Vagina (tissue), 2 donors: ENCODE measurements at places on chromosomes 1 and 21.

GRCh38 chr1:173827611-173828010 lies 2.9 kb upstream of the CENPL start:
- H3K36me3 ChIP-seq: no peaks in the 10 kb centered on the region
- H3K27ac ChIP-seq: no peak overlapping the region
- no peaks in the 10 kb centered on the region for H3K27me3 ChIP-seq
- H3K4me1 ChIP-seq: peaks cover 14% of the 10 kb centered on the region
- no peak for DNase-seq

GRCh38 chr1:188281921-188282320 lies 1453.2 kb downstream of the PLA2G4A start:
- H3K36me3 ChIP-seq: no peaks in the 10 kb centered on the region
- H3K4me1 ChIP-seq: no peaks in the 10 kb centered on the region
- H3K27ac ChIP-seq: no peak overlapping the region
- no peaks in the 10 kb centered on the region for H3K27me3 ChIP-seq
- no peak overlapping the region for H3K4me3 ChIP-seq

DNA sequence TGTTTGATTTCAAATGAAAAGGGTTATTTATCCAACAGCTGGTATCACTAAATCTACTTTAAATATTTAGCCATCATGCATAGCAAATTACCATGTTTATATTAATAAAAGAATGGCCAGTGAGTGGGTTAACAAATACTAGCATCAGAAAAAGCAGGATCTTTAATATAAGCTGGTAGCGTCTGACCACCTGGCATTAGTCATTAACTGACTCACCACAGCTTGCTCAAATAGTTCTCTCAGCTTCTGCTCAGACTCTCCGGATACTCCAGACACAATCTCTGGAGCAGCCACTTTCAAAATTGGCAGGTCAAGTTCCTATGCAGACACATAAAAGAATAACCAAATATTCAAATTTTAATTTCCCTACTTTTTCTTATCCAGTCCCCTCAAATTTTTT lies 29.6 kb downstream of the NVL start:
- no peaks in the 10 kb centered on the region for H3K4me1 ChIP-seq
- no peak overlapping the region for H3K27ac ChIP-seq
- no peaks in the 10 kb centered on the region for H3K27me3 ChIP-seq
- no peak overlapping the region for H3K4me3 ChIP-seq
- no peaks in the 10 kb centered on the region for H3K36me3 ChIP-seq

DNA sequence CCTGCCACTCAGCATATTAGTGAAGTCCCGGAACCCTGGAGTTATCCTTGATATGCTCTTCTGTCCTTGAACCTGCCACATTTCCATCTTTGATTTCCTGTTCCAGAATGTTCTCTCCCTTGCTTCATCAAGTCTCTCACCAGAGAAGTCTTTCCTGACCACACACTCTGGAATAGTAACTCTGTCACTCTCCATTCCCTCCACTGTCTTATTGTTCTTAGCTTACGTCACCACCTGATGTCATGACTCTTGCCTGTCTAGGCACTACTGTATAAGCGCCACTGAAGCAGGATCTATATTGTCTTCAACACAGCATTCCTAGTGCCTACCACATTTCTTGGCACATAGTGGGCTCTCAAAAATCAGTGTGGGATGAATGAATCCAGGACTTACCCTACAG lies 65.4 kb upstream of the SMYD2 start:
- no peak overlapping the region for H3K4me3 ChIP-seq
- H3K27me3 ChIP-seq: no peaks in the 10 kb centered on the region
- no peaks in the 10 kb centered on the region for H3K36me3 ChIP-seq

DNA sequence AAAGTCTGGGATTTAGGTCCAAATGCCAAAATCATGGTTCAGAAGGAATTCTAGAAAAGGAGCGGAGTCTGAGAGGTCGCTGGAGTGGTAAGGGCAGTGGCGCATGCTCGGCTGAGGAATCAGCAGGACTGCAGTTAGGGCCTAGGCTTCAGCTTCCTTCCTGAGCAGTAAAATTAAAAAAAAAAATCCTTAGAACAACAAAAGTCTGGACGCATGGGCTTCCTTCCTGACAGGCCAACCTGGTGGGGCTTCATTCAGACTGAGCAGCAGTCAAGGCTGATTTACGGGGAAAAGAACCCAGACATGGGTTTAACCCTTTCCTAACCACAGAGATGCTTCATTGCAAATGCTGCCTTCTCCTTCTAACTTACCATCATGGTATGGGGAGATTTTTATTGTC lies 17.1 kb downstream of the RNF220 start:
- H3K4me3 ChIP-seq: no peak overlapping the region
- no peak for DNase-seq
- H3K27me3 ChIP-seq: peaks cover 17% of the 10 kb centered on the region
- peaks cover 18% of the 10 kb centered on the region for H3K4me1 ChIP-seq
- no peaks in the 10 kb centered on the region for H3K36me3 ChIP-seq
- no peak overlapping the region for H3K27ac ChIP-seq

GRCh38 chr21:36891692-36892091 lies 74.8 kb downstream of the HLCS start:
- no peaks in the 10 kb centered on the region for H3K27me3 ChIP-seq
- peaks cover 12% of the 10 kb centered on the region for H3K4me1 ChIP-seq
- DNase-seq: peak; percentile 49
- H3K4me3 ChIP-seq: no peak overlapping the region

GRCh38 chr1:236543065-236543669 lies 19.4 kb downstream of the LGALS8 start:
- no peaks in the 10 kb centered on the region for H3K4me1 ChIP-seq
- H3K4me3 ChIP-seq: no peak overlapping the region
- H3K27ac ChIP-seq: no peak overlapping the region
- no peak for DNase-seq

- no peak overlapping the region for H3K4me3 ChIP-seq
- H3K27ac ChIP-seq: no peak overlapping the region
- no peaks in the 10 kb centered on the region for H3K27me3 ChIP-seq
- H3K4me1 ChIP-seq: peaks cover 8% of the 10 kb centered on the region
- H3K36me3 ChIP-seq: no peaks in the 10 kb centered on the region
- DNase-seq: no peak
Measured at GRCh38 chr1:54135436-54136120, 17.2 kb downstream of the CDCP2 start.
